Stimulated activated CD8-positive, alpha-beta memory T cell treated with anti-CD3 and anti-CD28 coated beads, Interleukin-2, amount 100 ng/mL, for 1 hour (primary cell): ENCODE measurements at places on chromosomes 3 and 15.

DNA sequence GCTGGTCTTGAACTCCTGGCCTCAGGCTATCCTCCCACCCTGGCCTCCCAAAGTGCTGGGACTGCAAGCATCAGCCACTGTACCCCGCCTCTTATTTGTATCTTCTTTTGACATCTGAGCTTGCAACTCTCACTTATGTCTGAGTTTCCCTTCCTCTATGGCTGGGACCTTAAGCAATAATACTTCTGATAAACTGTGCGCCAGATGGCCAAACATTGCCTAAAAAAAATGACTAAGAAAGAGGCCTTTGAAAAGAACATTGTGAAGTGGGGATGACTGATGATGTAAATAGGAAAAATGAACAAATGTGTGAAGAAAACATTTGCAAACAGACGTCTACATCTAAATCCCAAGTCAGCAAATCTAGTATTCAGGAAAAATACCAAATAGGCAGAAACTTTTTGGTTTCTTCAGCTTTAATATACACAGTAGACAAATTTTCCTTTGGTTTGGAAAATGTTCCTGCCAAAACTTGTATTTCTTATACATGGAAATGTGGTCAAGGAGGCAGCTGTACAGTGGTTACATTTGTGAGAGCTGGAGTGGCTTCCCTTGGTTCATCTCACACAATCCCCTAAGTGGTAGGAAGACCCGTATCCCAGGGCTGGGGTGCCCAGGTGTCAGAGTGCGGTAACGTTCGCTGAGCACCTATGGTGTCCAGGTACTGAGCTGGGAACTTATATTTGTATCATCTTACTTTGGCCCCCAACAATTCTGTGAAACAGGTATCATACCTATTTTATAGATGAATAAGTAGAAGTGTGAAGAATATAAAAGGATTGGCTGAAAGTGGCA is 11.6 kb upstream of the TFRC start:
- DNase-seq: no peak

- no peak for DNase-seq
These were observed 124.8 kb upstream of the ST8SIA2 start for GRCh38 chr15:92268900-92269299.

- DNase-seq: no peak
These were observed 19.8 kb upstream of the CELF6 start for GRCh38 chr15:72339777-72340177.

DNA sequence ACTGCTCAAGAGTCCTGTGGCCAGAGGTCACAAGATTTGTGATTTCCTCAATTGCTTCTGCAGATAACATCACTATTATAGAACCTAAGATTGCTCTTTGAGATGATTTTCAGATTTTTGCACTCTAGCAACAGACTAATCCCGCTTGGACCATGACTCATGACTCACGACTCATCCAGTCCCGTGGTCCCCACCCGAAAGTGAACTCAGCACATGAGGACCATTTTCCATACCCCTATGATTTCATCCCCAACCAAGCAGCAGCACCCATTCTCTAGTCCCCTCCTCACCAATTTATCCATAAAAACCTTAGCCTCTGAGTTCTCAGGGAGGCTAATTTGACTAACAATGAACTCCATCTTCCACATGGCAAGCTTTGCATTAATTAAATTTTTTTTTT is 106.3 kb upstream of the ALCAM start:
- no peak for DNase-seq

GRCh38 chr3:177571944-177572315 is 374.6 kb upstream of the TBL1XR1 start:
- no peak for DNase-seq

GRCh38 chr3:87801409-87801808 is 257.4 kb downstream of the CGGBP1 start:
- no peak for DNase-seq

GRCh38 chr15:100781961-100782530 is 97.6 kb upstream of the ALDH1A3 start:
- no peak for DNase-seq

DNA sequence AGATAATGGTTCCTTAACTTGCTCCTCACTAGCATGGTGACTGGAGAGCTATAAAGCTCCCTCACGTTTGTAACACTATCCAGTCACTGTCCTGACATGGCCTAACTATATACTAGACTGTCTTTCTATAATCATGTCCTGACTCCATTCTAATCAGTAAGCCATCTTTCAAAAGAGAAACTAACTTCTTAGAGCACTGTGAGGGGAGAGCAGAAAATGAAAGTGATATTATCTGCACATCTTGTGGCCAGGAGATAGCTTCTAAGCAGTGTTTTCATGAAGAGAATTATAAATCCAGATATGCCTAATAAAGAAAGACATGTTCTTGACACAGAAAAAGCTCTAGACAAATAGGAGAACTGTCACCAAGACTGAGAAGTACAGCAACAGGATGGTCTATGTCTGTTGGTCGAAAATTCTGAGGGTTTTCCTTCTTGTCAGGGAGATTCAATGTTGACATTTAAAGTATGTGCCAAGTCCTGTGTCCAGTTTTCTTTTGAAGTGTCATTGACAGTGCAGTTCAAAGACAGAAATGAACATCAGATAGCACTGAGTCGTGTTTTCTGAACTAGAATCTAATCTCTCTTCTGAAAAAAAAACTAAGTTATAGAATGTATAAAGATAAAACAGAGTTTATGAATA is 230.6 kb upstream of the PEX5L start:
- DNase-seq: no peak

GRCh38 chr3:136562026-136562425 is 190.2 kb downstream of the STAG1 start:
- no peak for DNase-seq

DNA sequence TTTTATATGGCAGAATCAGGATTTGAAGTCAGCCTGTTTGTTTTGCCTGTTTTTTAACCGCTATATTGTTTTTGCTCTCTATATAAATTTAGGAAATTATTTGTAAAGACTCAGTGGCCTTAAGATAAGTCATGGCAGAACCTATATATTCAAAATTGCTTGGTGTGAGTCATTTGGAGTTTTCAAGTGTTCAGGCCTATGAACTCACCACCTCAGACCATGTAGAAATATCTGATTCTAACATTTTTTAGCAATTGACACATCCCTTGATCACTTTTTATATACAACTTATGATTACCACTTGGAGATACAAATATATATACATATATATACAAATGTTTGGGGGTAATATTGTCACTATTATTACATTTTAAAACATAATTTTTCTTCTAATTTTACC is 95.7 kb downstream of the VGLL3 start:
- DNase-seq: no peak
